HEK293T (cell line): ENCODE measurements at places on chromosomes 4 and X.

DNA sequence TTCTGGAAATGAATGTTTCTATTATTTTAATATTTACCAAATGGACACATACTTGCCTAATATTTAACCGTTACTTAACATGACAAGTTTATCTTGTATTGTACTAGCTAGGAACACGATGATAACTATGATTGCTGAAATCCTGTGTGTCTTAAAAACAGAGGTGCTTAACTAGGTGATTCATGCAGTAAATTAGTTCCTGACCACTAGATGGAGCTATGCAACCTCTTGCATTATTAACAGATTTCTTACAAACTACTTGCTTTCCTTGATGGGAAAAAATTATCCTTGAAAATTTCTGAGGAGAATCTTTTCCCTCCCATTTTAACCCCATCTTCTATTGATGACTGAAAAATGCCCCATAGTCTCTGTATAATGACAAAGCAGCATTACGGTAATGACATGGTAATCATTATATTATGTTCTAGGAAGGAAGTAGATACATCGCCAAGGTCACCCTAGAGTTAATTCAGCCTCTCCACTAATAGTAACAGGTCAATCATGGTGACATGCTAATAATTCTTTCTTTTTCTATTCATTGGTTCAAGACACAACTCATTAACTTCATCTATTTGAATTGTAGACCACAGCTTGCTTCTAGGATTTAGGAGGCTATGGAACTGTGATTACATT is 844.2 kb downstream of the RAPGEF2 start:
- DNase-seq: peak; percentile 24

GRCh38 chr4:8866828-8867623 is 4.6 kb downstream of the HMX1 start:
- DNase-seq: no peak

DNA sequence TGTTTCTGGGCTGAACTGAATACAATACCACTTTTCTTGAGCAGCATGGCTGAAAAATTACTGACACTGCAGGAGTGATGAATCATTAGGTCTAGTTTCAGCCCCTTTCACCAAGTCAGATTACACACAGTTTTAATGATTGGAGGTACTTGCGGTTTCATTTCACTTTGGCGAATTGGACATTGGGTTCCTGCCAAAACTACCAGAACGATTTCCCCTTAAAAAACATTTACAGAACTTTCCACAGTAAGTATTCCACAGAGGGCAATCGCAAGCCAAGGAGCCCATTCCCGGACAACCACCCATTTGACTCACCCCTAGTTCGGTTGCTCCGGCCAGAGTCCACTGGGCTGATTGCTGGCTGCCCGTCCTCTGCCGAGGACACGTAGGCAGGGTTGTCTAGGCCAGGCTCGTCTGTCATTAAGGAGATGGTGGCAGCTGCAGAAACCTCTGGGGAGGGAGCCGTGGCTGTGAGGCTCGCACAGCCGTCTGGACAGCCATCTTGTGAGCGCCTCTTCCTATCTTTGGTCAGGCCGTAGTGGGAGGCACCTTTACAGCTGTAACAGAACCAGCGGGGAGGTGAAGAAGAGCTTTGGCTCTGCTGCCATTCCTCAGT is 83.5 kb downstream of the LNX1 start:
- DNase-seq: no peak

DNA sequence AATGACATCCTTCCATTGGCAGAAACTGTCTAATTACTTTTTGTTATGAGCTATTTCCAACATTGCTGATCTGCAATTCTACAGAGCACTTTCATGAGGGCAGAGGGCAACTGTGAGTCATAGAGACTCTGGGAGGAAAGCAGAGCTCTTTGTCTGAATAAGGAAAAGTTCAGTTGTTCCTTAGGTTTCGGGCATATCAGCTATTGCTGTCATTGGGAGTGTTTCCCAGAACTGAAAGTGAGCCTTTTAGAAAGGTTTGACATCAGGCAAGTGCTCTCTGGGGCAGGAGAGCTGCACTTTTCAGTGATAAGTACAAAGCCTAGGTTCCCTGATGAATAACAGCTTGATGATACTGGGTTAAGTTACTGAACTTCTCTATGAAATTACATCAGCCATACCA is 119.2 kb upstream of the EDNRA start:
- DNase-seq: no peak

DNA sequence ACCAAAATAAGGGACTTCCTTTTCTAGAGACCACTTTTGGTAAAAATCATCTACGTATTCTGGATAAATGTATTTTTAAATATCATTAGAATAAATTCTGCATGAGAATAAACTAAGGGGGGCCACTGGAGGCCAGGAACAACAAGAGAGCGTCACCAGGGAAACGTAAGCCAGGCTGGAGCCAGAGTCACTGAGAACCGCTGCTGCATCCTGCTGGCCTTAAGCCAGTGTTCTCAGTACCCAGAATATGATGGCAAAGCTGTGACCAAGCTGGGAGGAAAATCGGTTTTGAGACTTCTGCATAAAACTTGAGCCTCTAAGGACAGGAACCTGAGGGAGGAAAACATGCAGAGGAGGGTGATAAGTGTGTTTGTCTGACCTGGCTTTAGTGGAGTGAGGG is 63.0 kb upstream of the FAM9A start:
- DNase-seq: no peak

DNA sequence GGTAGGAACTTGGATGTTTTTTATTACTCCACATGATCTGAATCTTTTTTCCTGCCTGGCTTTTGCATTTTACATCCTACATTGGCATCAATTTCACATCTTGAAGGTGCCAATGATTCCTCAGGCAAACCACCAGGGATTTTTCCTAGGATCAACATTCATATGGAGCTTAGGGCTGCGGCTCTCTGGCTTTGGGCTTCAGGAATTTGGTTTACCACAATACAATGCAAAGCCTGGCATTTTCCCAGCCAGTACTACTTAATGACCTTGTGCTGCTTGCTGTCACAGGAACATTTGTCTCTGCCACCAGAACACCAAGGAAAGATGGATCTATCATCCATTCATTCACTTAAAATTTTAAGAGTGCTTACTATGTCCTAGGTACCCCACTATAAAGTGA is 180.7 kb downstream of the PDGFC start:
- no peak for DNase-seq

DNA sequence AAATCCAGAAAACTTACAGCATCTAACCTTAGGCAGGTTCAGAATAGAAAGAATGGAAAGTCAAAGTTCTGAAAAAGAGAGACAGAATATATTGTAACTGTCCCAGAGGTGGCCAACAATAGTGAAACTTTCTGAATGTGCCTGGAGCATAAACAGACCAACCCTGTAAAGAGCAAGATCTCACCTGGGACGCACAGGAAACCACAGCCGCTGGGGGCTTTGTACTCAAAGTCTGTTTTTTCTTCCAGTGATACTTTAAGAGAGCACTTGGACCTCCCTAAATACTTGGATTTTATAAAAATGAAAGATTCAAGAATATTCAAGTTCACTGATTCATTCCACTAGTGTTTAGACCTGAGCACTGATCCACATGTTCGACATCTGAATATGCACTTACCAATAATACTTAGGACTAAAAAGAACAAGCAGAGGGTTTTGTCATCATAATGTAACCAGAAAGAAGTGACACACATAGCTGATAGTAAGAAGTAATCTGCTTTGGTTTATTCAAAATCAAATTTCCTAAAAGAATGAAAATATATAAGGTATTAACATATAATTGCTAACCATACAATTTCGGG is 35.3 kb downstream of the ARAP2 start:
- DNase-seq: no peak

- DNase-seq: no peak
These were observed 201.1 kb upstream of the FAT1 start for GRCh38 chr4:186924723-186925122.

DNA sequence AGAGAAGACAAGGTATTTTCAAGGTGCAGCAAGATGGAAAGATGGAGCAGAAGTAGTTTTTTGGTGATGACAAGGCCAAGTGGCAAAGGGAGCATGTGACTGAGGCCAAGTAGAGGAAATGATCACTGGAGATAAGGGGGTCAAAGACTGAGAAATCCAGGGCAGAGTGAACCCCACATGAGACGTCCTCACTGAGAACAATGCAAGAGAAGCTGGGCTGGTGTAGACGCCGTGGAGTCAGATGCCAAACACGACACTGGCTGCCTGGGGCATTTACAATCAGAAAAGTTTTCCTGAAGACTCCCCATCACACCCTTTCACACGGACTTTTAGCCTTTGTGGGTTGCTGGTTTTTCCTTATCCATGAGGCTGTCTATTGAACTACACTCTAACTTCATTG is 69.3 kb downstream of the FAM184B start:
- no peak for DNase-seq

- DNase-seq: no peak
These were observed 981.3 kb downstream of the C4orf33 start for GRCh38 chr4:130077275-130077674.

DNA sequence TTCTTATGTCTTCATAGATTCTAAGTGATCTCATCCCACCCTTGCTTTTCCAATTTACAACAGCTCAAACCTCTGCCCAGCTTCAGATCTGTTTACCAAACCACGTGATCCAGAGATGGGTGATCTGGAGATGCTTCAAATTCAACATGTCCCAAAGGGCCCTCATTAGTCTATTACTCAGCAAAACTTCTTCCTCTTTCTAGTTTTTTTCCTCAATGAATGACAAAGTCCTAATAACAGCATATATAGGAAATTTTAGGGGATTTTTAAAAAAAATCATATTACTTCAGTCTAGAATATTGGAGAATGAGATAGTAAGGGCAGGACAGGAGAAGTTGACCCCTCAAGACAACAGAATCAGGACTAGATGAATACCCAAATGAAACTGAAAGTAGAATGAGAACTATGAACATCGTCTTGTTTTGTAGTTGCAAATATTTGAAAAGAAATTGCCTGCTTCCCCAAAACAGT is 127.1 kb downstream of the CFAP299 start:
- DNase-seq: no peak

DNA sequence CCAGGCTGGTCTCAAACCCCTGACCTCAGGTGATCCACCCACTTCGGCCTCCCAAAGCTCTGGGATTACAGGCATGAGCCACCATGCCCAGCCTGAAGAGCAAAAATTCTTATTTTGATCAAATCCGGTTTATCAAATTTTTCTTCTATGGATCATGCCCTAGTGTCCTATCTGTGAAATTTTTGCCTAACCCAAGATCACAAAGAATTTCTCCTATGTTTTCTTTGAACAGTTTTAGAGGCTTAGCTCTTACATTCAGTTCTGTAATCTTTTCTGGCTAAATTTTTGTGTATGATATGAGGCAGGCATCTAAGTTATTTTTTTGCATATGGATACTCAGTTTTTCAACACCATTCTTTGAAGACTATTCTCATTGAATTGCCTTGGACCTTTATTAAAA is 27.4 kb downstream of the EDNRA start:
- no peak for DNase-seq

- peak; percentile 69 for DNase-seq
These were observed 5.0 kb downstream of the ARFIP1 start for GRCh38 chr4:152784490-152785350.

- DNase-seq: peak; percentile 84
These were observed at the start of gene ZCCHC18 for GRCh38 chrX:104112326-104112951. ZCCHC18 (plus strand) TSS chrX:104112523; CDS start chrX:104114112, 1,589 bp downstream.

DNA sequence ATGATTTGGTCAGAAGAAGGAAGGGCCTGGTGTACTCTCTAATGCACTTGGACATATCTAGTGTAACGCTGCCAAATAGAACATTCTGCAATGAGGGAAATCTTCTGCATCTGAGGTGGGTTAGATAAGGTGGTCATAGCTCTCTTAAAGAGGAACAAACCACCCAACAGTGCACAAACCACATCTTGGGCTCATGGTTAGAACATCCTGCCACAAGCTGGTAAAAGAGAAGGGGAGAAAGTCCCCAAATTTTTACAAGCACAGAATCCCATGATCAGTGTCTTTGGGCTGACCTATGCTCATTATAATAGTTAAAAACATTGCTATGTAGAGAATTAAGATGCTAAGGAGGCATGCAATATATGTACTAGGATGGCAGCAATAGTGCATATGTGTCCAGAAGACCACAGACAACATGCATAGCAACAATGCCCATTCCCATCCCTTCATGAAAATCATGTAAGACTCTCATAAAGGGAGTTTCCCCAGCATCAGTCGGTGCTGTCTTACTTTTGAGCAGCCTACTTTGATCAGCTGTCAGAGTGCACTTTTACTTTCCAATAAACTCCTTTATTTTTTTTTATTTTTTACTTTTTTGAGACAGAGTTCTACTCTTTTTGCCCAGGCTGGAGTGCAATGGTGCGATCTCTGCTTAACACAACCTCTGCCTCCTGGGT is 99.7 kb upstream of the SLC7A11 start:
- DNase-seq: no peak

- no peak for DNase-seq
These were observed 5.0 kb downstream of the SLC6A8 start for GRCh38 chrX:153692611-153693156.

DNA sequence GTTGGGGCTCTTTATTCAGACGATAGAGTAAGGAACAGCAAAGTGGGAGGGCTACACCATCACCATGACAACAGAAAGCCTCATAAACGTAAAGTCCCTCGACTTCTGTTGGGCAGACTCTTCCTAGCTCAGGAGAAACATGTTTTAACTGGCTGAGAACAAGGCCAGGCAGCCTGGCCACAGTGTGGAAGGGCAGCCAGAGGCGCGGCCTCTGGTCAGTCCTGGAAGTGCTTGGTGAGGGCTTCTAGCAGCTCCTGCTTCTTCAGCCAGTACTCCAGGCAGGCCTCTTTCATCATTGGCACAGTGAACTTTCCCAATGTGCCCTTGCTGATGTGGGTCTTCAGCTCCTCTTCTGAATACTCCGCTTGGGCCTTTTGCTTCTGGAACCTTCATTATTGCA is 690.9 kb downstream of the PCDH19 start:
- no peak for DNase-seq

- peak; percentile 45 for DNase-seq
These were observed 117.0 kb downstream of the KDR start for GRCh38 chr4:55008166-55009056.

DNA sequence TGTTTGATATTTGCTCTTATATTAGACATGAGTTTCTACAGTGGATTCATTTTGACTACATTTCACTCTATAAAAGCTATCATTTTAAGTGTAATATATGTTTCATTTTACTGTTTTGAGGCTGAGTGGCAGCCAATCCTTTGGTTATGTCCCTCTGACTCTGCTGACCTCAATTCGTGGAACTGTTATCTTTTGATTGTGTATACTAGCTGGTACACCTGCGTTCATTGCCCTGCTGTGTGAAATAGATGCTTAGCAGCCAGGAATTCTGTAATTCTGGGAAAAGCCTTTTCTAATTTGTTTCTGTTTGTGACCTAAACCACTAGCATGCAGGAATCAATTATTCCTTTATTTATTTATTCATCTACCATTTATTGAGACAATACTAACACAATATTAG is 269.4 kb upstream of the CT83 start:
- DNase-seq: no peak

DNA sequence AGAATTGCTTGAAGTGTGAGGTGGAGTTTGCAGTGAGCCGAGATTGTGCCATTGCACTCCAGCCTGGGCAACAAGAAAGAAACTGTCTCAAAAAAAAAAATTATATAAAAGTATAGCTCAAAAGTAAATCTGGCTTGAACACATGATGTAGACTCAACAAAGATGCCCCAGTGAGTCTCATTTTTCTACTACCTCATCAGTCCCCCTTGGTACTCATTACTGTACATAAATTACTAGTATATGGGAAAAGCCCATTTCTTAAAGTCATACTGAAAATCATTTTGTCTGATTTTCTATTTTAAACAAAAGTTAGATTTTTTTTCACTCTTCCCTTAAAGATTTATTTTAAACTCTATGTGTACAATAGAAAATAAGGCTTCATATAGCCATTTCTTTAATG is 39.2 kb downstream of the FAM241A start:
- no peak for DNase-seq
